ENCODE measurements at places on chromosomes 1 and 21. TPM values are rescaled to one million over a fixed set of nuclear protein-coding genes. Genes with fewer than 3 reads are reported as not detected.

Gene NR1I3
- not detected for total RNA-seq

Gene TRIM58
- total RNA-seq = 1.2 TPM

Gene GRHL3
- total RNA-seq = not detected

- H3K4me3 ChIP-seq = no peak overlapping the region
- peaks cover 29% of the 10 kb centered on the region for H3K27me3 ChIP-seq
- H3K27ac ChIP-seq = no peak overlapping the region
These were observed 18.8 kb downstream of the JUN start for GRCh38 chr1:58765006-58765405.

DNA sequence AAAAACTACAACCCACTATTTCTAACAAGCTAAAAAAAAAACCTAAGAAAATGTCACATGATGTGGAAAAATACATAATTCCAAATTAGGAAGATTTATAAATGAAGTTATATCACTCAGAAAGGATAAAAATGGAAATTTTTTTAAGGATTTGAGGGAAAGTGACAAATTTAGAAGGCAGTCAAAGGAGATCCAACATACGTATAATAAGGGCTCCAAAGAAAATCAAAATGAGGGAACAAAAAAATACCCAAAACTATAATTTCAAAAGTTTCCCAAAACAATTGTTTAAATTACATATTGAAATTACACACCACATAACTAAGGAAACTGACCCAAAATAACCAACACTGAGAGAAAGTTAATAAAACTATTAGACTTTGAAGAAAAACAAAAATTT is 381.1 kb upstream of the KAZN start:
- no peaks in the 10 kb centered on the region for H3K27me3 ChIP-seq
- no peak overlapping the region for H3K4me3 ChIP-seq

GRCh38 chr1:167059045-167059808 is 30.9 kb downstream of the GPA33 start:
- H3K27me3 ChIP-seq = no peaks in the 10 kb centered on the region
- H3K4me1 ChIP-seq = peaks cover 9% of the 10 kb centered on the region
- H3K27ac ChIP-seq = peak overlapping the region; percentile 59
- no peak overlapping the region for H3K4me3 ChIP-seq
- peak; percentile 40 for DNase-seq

DNA sequence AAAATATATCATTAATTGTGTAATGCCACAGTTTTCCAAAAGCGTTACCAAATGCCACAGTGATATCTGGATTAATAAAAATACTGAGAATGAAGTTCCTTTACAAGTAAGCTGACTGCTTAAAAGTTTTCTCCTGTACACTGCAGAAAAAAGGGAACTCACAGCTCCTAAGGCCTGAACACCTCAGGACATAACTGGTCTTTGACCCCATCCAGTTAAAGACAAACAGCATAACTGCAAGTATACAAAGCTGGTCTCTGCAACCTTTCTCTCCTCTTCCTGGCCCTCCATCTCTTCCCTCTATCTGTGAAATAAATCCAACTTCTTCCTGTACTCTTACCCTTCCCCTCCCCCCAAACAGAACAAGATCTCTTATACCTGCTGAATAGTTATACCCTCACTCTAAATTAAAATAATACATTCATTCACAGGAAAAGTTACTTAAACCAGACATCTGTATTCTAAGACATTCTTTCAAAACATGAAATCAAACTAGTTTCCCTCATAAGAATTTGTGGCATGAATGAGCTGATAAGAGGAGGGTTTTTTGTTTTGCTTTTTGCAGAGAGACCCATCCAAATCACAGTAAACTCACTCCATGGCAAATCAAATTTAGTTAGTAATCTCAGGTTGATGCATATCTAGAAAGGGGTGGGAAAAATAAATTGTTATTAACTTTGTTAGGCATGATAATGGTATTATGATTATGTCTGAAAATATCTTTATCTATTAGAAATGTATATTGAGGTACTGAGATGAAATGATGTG is 2.9 kb downstream of the DIPK1A start:
- DNase-seq = no peak
- H3K4me1 ChIP-seq = peaks cover 45% of the 10 kb centered on the region
- H3K4me3 ChIP-seq = peak overlapping the region; percentile 61

GRCh38 chr1:18653367-18653766 is 22.7 kb downstream of the PAX7 start:
- peaks cover 6% of the 10 kb centered on the region for H3K36me3 ChIP-seq
- no peak for DNase-seq
- no peak overlapping the region for H3K27ac ChIP-seq
- H3K4me3 ChIP-seq = peak overlapping the region; percentile 57
- peaks cover 10% of the 10 kb centered on the region for H3K4me1 ChIP-seq
- peaks cover 53% of the 10 kb centered on the region for H3K27me3 ChIP-seq

- no peak for DNase-seq
- no peak overlapping the region for H3K27ac ChIP-seq
- H3K36me3 ChIP-seq = no peaks in the 10 kb centered on the region
- H3K27me3 ChIP-seq = peaks cover 33% of the 10 kb centered on the region
- peaks cover 12% of the 10 kb centered on the region for H3K4me1 ChIP-seq
- H3K4me3 ChIP-seq = peak overlapping the region; percentile 55
These were observed 1.9 kb upstream of the MYOC start for GRCh38 chr1:171654201-171654941.

GRCh38 chr1:116329524-116330341 is 43.3 kb upstream of the ATP1A1 start:
- H3K27ac ChIP-seq = no peak overlapping the region
- peaks cover 35% of the 10 kb centered on the region for H3K4me1 ChIP-seq
- DNase-seq = no peak
- H3K36me3 ChIP-seq = peaks cover 6% of the 10 kb centered on the region
- H3K4me3 ChIP-seq = no peak overlapping the region

DNA sequence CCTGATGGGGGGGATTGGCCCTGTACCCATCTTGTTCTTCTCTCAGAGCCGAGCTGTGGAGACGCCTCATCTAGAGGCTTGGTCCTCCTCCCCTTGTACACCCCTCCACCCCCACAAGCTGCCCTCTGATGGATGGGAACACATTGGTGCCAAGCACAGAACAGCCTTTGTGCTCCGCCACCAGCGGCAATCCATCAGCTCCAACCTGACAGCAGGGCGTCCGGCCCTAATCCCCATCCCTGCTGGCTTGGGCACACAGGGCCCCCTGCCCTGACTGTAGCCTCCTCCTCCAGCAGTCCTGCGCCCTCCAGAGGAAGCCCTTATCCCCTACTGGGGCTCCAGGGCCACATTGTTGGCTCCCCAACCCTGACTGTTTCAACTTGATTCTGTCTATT is 3.8 kb upstream of the MYOG start:
- H3K4me1 ChIP-seq = no peaks in the 10 kb centered on the region
- H3K27ac ChIP-seq = no peak overlapping the region
- H3K36me3 ChIP-seq = peaks cover 4% of the 10 kb centered on the region
- H3K4me3 ChIP-seq = no peak overlapping the region

DNA sequence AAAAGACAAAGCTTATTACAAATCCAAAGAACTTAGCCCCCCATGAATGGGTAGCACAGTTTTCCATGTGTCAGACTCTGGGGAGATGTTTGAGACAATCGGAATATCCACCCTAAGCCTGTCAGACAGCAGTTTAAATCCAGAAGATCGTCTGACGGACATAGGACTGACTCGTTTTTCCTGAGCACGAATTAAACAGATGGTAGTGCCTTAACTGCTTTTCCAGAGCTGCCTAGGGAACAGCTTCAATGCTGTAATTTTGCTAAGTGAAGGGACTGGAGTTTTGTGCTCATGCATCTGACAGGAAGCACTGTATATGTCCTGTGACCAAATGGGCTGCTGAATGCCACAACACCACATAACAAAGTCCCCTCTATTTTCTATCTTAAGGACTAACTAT is 48.6 kb downstream of the PCNX2 start:
- no peak for DNase-seq
- peaks cover 8% of the 10 kb centered on the region for H3K4me1 ChIP-seq
- H3K4me3 ChIP-seq = no peak overlapping the region
- no peaks in the 10 kb centered on the region for H3K27me3 ChIP-seq
- H3K36me3 ChIP-seq = peaks cover 6% of the 10 kb centered on the region
